ENCODE measurements at places on chromosomes 1 and 21.

GRCh38 chr1:63679076-63679475 is 85.9 kb downstream of the PGM1 start:
- peak; percentile 41 for DNase-seq

DNA sequence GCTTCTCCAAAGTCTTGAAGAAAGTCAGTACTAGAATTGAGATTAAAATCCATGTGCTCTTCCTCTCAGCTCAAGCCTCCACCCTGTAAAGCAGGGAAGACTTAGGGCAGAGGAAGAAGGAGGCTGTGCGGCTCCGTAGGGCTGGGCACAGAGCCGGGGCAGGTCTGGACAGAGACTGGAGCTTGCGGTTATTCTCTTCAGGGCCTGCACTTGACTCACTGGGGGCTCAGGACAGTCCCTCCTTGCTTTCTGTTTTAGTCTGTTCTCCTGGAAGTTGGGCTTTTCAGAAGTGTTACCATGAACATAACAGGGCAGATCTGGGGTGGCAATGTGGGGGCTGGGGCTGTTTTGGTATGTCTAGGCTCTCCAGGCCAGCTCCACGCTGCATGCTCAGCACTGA is 21.6 kb upstream of the TRABD2B start:
- DNase-seq = no peak

- DNase-seq = no peak
Observed at GRCh38 chr1:243580072-243580471, 270.0 kb downstream of the AKT3 start.

- no peak for DNase-seq
Observed at GRCh38 chr1:197063212-197063611, 3.8 kb downstream of the F13B start.

- peak; percentile 38 for DNase-seq
Observed at GRCh38 chr1:195236991-195237889, 1371.0 kb downstream of the KCNT2 start.

DNA sequence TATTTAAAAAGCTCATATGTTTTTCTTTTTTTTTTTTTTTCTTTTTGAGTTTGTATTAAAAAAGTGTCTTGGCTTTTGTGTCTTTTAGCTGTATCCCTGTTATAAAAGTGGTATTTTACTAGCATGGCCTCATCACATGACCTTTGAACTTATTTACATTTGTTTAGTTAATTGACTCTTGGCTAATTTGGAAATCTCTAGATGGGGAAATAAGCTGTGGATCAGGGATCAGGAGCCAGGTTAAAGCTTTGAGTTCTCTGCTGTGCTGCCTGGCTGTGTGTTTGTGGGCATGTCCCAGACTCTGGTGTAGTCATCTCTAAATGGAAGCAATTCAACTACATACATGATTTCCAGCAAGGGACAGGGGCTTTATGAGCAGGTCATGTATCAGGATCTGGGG is 56.5 kb downstream of the HHAT start:
- no peak for DNase-seq

DNA sequence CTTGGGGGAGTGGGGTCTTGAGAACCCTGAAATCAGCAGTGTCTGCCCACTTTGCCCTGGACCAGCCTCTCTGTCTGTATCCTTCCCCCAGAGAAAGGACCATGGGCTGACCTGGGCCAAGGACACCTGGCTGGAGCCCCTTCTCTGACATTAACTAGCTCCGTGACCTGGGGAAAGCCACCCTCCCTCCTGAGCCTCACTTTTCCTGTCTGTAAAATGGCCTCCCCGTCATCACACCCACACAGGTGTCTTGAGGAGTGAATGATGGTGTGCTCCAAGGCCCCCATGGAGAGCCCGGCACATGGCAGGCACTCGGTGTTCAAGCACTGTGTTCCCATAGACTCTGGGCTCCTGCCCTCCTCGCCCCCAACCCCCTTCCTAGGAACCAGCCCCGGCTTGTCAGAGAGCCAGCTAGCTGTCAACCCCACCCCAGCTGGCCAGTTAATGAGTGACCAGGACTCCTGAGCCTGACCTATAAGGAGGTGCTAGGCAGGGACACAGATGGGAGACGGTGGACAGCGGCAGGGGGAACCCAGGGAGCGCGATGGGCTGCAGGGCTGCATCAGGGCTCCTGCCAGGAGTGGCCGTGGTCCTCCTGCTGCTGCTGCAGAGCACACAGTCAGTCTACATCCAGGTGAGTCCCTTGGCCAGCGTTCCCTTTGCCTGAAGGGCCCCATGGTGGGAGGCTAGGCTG is at the start of gene GUCA2B:
GUCA2B (plus strand) TSS at position 504 of the 694 bp plus-strand sequence; CDS start at position 545, 41 bp downstream.
- DNase-seq = no peak

GRCh38 chr1:216653001-216653400 is 70.2 kb downstream of the ESRRG start:
- no peak for DNase-seq

GRCh38 chr21:9767592-9768375 is 753.6 kb upstream of the TPTE start:
- no peak for DNase-seq

- DNase-seq = no peak
Observed at GRCh38 chr1:221778535-221779142, 36.8 kb upstream of the DUSP10 start.

GRCh38 chr1:19423130-19423529 is 62.2 kb downstream of the CAPZB start:
- DNase-seq = no peak

DNA sequence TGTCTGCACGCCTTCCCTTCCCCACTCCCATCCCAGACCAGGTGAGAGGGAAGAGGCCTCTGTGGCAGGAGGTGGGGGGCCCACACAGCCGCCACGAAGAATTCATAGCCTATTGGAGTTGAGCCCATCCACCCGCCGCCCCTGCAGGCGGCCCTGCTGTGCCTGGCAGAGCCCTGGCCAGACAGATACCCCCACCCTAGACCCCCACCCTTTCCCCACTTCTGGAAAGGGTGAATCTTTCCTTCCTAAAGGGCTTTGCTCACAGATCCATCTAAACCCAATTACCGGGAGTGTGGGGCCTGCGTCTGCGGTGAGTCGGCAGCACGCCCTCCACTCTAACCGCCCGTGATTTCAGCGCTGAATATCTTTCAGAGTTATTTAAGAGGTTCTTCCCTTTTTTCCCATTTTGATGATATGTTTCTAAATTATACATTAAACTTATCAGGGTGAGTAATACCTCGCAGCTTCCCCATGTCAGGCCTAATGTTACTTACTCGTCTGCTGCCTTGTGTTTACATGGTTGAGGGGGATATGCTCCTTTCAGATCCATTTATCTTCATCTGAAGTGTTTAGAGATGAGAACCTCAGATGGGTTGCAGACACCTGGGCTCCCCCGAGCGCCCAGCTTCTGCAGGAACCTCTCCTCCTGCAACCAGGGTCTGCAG is 183.9 kb upstream of the VAMP3 start:
- DNase-seq = no peak

GRCh38 chr1:37070126-37070525 is 35.8 kb upstream of the GRIK3 start:
- no peak for DNase-seq

DNA sequence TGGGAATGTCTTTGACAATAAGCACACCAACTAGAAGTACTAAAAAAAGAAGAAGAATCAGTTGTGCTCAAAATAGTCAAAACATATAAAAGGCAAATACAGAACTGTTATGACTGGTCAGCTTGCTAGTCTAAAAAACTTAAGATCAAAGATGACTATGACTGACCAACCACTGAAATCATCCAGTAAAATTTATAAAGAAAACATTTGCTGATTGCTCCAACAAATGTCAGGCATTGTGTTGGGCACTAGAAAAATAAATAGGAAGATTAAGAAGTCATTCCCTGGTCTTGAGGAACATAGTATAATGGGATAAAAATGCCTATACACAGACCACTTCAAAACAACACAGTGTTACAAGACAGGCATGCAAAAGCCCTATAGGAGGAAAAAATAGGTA is 9.3 kb upstream of the ANGPTL3 start:
- no peak for DNase-seq

DNA sequence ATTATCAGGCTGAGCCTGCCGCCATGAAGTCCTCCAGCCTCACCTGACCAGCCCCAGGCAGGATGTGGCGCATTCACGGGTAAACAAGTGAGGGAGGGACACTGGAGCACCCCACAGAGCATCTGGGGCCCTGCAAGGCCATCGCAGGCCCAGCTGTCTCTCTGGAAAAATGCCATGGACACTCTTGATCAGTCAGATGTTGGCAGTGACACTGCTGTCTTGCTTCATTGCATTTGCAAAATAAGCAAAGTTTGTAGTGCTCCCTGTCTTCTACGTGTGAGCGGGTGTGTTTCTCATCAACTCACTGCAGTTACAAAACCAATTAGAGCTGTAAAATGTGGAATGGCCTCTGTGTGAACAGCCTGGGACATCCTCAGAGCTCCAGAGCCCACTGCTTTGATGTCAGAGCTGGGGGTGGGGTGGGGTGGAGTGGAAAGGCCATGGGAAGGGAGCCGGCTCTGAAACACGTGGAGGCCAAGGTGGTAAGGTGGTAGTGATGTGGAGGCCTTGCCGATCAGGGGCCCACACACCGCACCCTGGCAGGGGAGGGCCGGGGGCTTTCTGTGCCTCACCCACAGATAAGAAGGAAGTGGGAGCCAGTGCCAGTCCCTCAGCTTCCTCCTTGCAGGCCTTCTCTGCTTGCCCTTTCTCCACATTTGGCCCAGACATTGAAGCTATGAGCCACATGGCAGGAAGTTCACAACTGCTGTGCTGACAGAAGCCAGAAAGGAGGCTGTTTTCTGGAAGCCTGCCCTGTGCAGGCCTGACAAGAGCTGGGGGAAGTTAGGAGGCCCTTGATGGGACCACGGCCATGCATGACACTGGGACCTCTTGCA is 254.9 kb downstream of the RHOU start:
- no peak for DNase-seq

DNA sequence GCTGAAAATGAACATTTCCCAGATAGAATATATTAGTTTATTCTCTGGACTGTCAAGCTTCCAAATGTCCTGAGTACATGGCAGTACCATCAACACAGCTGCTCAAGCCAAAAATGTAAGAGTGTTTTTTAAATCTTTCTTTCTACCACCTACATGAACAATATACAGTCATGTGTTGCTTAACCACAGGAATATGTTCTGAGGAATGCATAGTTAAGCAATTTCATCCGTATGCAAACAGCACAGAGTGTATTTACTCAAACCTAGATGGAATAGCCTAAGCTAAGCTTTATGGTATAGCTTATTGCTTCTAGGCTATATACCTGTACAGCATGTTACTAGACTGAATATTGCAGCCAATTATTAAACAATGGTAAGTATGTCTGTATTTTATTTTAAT is 561.9 kb upstream of the ADGRL4 start:
- no peak for DNase-seq

DNA sequence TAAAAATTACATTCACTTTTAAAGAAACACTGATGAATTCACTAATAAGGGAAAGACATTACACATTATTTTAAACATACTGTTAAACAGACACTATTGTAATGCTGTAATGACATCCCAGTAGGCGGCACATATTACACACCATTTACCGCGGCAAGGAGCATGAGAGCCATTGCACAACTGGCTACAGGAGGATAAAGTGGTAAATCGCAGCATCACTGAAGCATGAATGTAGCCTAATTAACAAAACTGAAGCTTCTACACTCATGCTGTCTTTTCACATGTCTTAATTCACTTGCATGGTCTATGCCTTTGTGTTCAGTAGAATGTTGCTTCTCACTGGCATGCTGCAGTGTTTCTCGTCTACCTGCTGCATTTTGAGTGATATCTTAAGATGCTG is 1046.0 kb downstream of the MRPL39 start:
- DNase-seq = no peak

DNA sequence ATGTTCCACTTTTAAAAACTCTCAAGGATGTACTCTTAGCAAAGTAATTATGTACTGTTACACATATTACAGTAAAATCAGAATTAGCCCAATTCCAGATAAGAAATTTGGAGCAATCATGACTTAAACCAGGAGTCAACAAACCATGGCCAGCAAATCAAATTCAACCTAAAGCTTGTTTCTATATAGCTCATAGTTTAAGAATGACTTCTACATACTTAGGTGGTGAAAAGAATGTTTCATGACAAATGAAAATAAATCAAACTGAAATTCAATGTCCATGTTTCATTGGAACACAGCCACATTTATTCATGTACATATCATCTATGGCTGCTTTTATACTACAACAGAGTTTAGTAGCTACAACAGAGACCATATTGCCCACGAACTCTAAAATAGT is 35.1 kb downstream of the FRRS1 start:
- no peak for DNase-seq

DNA sequence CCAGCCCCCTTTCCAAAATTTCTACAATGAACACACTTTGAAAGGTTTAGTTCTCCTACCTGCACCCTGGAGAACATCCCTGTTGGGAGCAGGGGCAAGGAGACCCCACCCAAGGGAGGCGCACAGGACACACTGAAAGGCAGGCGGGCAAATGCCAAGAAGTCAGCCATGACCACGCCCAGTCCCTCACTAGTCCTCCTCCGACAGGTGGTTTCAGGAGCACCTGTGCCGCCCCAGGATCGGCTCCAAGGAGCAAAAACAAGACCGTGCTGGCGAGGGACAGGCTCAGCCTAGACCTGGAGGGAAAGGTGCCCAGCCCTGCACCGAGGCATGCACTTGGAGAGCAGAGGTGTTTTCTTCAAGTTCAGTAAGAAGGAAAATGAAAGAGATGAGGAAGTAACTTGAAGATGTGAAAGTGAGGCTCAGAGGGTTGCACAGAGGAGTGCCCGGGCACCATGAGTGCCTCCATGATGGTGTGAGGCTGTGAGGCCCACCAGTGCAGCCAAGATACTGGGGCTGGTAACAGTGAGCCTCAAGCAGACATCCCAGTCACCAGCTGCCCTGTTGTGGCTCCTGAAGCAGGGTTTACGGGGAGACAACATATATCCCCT is 19.6 kb upstream of the NADK start:
- DNase-seq = no peak

- peak; percentile 88 for DNase-seq
Observed at GRCh38 chr1:164786980-164787833, 228.2 kb downstream of the PBX1 start.

DNA sequence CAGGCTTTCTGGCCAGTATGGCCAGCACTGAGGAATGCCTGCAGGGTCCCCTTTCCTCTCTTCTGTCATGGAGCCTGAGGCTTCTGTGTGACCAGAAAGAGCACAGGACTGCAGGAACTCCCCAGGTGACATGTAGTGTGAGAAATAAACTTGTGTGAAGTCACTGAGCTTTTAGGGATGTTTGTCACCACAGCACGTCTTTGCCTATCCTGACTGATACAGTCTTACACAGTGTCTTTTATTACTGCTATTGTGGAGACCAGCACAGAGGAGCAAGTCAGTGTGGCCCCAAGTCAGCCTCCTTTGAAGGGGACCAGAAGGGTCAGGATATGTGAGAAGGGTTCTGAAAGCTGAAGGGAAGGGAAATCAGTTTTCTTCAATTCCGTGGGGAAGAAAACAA is 102.5 kb downstream of the LAMC2 start:
- no peak for DNase-seq

- DNase-seq = no peak
Observed at GRCh38 chr1:173082913-173083312, 32.2 kb upstream of the TNFSF18 start.

DNA sequence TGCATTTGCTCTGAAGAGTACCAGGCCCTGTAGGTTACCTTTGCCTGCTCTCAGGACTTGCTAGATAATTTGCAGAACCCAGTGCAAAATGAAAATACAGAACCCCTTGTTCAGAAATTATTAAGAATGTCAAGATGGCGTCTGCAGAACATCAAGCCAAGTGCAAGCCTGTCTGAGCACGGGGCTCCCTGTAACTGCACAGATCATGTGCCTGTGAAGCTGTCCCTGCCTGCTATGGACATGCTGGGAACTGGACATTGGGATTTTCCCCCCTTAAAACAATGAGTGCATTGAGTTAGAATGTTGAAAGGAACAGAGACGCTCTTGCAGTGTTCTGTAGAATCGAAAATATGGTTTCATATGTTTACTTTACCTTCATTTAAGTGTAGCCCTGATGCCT is 2.9 kb downstream of the CLDN14 start:
- DNase-seq = no peak

All from GM03348 (cell line).